ENCODE measurements at places on chromosomes 12 and 14. TPM values are rescaled to one million over a fixed set of nuclear protein-coding genes. Genes with fewer than 3 reads are reported as not detected.

CCDC175 gene
- total RNA-seq, result not detected

DNA sequence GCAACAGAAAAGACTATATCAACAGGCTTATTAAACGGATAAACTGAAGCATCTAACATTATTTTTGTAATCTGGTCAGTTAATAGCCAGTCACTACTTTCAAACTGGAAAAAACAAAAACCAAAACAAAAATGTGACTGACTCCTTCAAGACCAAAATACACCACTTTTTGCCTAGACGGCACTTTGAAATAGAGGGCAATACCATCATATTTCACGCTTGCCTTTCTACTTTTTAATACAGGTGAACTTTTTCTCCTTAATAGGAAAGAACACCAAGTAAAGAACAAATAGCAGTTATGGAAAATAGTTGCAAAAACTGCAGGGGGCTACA is 550 bp upstream of the NUP107 start:
- H3K4me3 ChIP-seq, result peak overlapping the region; percentile 91
- peaks cover 12% of the 10 kb centered on the region for H3K36me3 ChIP-seq
- H3K27me3 ChIP-seq, result no peaks in the 10 kb centered on the region
- H3K4me1 ChIP-seq, result peaks cover 10% of the 10 kb centered on the region
- no peak for DNase-seq

LRRC43 gene
- total RNA-seq, result 0.28 TPM

EML5 gene
- total RNA-seq, result 1.2 TPM

GRCh38 chr14:100989924-100990323 is 86.4 kb upstream of the RTL1 start:
- no peak overlapping the region for H3K27ac ChIP-seq
- no peak overlapping the region for H3K4me3 ChIP-seq
- no peaks in the 10 kb centered on the region for H3K27me3 ChIP-seq
- H3K36me3 ChIP-seq, result no peaks in the 10 kb centered on the region

GRCh38 chr12:57159311-57159710 is 11.9 kb upstream of the LRP1-AS start:
- DNase-seq, result no peak
- no peaks in the 10 kb centered on the region for H3K4me1 ChIP-seq
- no peaks in the 10 kb centered on the region for H3K36me3 ChIP-seq
- no peak overlapping the region for H3K4me3 ChIP-seq

BDKRB2 gene
- 1.7 TPM for total RNA-seq

GRCh38 chr12:50620109-50620977 is 115.6 kb downstream of the DIP2B start:
- no peak overlapping the region for H3K4me3 ChIP-seq
- H3K4me1 ChIP-seq, result peaks cover 31% of the 10 kb centered on the region
- H3K36me3 ChIP-seq, result no peaks in the 10 kb centered on the region
- no peaks in the 10 kb centered on the region for H3K27me3 ChIP-seq
- peak overlapping the region; percentile 55 for H3K27ac ChIP-seq
- DNase-seq, result no peak

PCED1B gene
- total RNA-seq, result 1.7 TPM

SLC6A13 gene
- total RNA-seq, result 0.28 TPM

DHRS4 gene
- 23.6 TPM for total RNA-seq

- no peaks in the 10 kb centered on the region for H3K27me3 ChIP-seq
- DNase-seq, result no peak
- no peaks in the 10 kb centered on the region for H3K36me3 ChIP-seq
- H3K27ac ChIP-seq, result no peak overlapping the region
These were observed 69.7 kb downstream of the C12orf75 start for GRCh38 chr12:105400227-105400626.

DNA sequence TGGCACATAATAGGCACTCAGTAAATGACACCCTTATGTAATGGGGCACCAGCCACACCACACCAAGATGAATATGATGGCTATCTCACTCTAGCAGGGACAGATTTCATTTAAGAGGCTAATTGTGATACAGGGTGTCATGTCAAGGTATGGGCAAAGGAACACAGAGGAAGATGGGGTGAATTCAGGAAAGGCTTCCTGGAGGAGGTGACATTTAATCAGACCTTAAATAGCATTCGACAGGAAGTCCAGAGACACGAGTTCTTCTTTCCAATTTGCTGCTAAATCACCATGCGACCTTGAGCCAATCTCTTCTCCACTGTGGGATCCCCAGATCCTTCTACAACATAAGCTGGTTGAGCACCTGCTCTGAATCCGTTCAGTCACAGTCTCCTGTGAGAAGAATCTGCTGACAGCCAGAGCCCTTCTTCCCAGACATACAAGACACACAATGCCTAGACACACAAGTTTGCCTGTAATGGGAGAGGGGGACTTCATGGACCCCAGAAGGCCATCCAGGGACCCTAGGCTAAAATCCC is 1.5 kb upstream of the DTX1 start:
- H3K4me3 ChIP-seq, result no peak overlapping the region
- H3K4me1 ChIP-seq, result peaks cover 3% of the 10 kb centered on the region
- H3K27me3 ChIP-seq, result peaks cover 29% of the 10 kb centered on the region
- no peak for DNase-seq

Measured in thymus (tissue), 14 donors.